Stimulated activated CD4-positive, alpha-beta T cell treated with anti-CD3 and anti-CD28 coated beads, Interleukin-2, amount 100 ng/mL, for 48 hours (primary cell): ENCODE measurements at places on chromosomes 6 and 20.

- DNase-seq: no peak
Observed at GRCh38 chr6:142932889-142933288, 12.1 kb downstream of the HIVEP2 start.

GRCh38 chr6:13924146-13924948 lies 405 bp upstream of the RNF182 start:
- no peak for DNase-seq

DNA sequence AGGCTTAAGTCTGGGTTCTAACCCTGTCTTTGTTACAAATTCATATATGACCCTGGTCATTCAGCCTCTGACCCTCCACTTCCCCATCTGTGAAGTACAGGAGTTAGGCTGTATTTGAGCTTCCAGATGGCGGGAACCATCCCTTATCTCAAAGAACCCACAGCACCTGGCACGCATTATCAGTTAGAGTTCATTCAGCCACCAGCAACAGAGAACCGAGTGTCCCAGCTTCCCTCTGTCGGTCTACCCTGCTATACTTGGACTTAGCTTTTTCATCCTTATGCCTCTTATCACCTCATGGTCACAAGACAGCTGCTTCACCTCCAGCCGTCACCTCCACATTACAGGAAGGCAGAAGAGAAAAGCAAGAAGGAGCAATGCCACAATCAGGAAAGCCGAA lies 147.8 kb downstream of the EYA2 start:
- no peak for DNase-seq

DNA sequence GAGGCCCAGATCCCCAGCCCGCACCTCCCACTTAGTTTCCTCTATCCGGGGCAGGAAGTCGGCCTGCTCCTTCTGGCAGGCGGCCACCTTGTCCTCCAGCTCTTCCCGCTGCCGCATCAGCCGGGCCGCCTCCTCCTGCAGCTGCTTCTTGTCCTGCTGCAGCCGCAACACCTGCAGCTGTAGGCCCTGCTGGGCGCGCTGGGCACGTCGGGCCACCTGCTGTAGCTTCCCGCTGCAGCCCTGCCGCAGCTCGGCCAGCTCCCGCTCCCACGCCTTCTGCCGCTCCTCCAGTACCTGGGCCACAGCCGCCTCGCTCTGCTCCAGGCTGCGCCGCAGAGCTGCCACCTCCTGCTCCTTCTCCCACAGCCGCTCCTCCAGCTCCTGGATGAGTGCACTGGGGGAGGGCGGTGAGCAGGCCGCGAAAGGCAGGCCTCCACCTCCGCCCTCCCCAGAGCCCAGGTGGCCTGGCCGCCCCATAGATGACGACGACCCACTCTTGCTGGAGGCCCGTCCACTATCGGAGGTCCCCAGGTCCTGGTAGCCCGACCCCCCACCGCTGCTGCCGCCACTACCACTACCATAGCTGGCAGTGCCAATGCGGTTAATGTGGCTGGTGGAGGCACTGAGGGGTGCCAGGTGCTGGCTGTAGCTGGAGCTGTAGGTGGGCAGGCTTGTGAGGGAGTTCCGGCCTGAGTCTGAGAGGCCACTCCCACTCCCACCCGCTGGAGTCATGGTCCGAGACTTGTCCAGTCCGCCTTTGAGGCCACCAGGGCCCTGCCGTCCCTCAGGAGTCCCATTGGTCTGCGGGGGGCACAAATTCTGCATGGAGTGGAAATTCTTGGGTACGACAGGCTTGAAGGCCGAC lies 6.0 kb upstream of the FASTKD5 start:
- DNase-seq: no peak

- no peak for DNase-seq
Observed at GRCh38 chr6:111603040-111603439, 2.6 kb downstream of the TRAF3IP2 start.

DNA sequence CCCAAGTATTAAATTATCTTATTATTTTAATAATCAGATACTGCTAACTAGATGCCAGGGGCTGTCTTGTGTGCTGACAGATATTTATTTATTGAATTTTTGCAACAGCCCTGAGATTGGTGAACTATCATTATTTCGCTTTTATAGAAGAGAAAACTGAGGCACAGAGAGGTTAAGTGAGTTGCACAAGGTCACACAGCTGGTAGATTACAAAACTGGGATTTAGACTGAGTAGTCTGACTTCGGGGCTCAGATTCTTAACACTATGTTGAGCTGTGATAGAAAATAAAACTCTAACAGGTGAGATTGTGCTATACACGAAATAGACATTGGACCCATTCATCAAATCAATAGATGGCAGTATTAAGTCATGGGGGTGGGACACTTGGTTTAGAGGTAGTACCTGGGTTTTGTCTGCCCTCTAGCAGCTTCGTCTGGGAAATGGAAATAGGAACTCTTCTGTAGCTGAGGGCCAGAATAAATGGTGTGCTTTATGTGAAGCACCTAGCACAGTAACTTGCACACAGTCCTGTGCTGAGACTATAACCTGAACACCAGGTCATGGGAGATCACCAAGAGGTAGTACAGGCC lies 113.4 kb downstream of the B3GAT2 start:
- no peak for DNase-seq

DNA sequence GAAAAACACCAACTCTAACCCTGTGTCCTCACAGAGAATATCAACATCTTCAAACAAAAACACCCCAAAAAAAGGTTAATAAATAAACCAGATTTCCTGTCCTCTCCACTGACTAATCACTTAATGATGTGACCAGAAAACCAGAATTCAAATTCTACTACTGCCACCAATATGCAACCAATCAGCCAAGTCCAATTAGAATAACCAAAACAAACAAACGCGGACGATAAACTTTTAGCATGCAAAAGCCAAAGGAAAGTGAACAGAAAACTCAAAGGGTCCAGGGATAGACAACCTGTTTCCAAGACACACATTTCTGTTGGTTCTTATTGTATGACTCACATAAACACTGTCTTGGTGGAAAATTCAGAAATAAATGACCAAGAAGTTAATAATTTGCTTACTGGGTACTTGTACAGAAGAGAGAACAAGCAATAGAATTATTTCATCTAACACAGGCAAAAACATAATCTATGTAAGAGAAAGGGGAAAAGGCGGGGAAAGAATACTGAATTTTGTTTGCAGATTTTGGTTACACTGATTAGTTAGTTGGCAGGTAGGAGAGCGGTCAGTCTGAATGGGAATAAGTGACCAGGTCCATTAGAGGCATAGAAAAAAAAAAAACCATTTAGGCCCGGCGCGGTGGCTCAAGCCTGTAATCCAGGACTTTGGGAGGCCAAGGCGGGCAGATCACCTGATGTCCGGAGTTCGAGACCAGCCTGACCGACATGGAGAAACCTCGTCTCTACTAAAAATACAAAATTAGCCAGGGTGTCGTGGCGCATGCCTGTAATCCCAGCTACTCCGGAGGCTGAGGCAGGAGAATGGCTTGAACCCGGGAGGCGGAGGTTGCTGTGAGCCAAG lies 34.1 kb downstream of the HFE start:
- DNase-seq: no peak

- DNase-seq: peak; percentile 52
Observed at GRCh38 chr6:46090115-46091079, 39.4 kb upstream of the ENPP4 start.

GRCh38 chr20:44435630-44436335 lies 39.9 kb upstream of the TTPAL start:
- DNase-seq: no peak
